ENCODE measurements at places on chromosomes 13 and 19.

GRCh38 chr13:93942016-93942415 lies 537.5 kb downstream of the DCT start:
- no peak for DNase-seq

DNA sequence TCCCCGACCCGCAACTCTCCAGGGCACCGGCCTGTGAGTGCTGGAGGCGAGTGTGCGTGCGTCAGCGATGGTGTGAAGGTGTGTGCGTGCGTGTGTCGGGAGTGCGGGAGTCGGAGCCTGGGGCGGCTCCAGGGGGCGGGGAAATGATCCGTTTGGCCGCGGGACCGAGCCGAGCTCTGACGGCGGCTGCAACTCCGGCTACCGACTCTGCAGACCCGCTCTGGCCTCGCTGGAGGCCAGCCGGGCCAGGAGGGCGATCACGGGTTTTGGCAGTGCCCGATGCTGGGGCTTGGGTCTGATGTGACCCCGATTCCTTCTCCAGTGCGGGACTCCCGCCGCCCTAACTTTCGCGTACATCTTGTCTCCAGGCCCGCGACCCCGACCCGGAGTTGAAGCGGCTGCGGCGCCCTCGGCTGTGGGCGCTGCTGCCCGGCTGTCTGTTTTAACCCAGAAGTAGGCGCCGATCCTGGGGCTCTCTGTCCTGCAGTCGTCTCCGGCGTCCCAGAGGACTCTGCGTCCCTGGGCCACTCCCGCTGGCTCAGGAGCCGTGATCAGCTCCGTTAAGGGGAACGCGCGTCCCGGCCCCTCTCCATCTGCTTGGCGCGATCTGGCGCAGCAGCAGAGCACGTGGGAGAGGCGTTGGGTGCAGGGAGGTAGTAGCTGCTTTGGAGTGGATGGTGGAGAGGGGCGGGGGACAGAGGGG lies 1.2 kb downstream of the CHST8 start:
- DNase-seq: peak; percentile 65

- no peak for DNase-seq
These were observed 5.2 kb downstream of the EFNB2 start for GRCh38 chr13:106530171-106530851.

DNA sequence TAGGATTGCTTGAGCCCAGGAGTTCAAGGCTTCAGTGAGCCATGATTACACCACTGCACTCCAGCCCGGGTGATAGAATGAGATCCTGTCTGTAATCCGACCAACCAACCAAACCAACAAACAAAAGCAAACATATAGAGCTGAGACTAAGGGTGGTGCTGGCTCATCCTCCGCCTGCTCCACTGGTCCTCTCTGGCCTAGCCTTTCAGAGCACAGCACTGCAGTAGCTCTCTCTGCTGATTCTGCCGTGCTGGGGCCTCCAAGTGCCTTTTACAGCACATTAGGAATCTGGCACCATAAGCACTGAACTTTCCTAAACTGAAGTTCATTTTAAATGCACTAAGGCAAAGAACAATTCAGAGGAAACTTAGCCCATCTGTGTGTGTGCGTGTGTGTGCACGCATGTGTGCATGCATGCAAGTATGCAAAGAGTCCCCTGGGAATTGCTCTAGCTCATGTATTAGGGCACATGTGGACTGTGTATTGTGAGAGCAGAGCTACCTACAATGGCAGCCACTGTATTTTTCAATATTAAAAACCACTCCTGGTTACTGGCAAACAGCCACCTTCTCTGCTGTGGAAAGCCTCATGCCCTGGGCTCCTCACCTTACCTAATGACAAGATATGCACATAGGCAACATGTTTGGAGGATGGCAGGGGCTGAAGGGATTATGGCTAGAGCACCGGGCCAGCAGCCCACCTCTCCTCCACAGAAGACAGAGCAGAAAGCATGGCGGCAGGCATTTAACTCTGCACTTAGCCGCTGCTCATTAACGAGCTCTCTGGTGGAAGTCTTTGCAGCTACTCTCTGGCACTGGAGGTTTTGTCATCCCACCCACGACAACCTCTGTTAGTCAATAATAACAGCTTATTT lies 223.1 kb upstream of the TSHZ3 start:
- DNase-seq: peak; percentile 34

DNA sequence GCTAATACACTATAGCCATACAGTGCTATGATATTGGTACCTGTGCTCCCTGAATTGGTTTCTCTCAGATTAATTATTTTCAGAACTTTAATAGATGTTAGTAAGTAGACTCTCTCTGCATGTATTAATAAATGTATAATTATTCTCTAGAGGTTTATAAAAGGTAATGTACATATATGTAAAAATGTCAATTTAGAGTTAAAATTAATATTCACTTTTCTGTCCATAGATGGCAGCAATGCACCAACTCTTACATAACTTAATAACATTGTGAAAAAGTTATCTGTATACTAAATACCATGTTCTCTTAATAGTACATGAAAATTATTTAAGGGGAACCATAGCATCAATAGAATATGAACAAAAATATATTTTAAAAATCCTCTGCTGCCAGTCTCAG lies 515.0 kb upstream of the KLHL1 start:
- DNase-seq: no peak
